ENCODE measurements at places on chromosomes 3 and 15. TPM values are rescaled to one million over a fixed set of nuclear protein-coding genes. Genes with fewer than 3 reads are reported as not detected.

- DNase-seq, result no peak
Observed at GRCh38 chr3:162130582-162130981, 634.0 kb downstream of the OTOL1 start.

The ANKRD34C gene
- not detected for total RNA-seq

The CEMIP gene
- not detected for total RNA-seq

GRCh38 chr15:64842986-64843561, 1.4 kb downstream of the PLEKHO2 start:
- DNase-seq, result no peak

DNA sequence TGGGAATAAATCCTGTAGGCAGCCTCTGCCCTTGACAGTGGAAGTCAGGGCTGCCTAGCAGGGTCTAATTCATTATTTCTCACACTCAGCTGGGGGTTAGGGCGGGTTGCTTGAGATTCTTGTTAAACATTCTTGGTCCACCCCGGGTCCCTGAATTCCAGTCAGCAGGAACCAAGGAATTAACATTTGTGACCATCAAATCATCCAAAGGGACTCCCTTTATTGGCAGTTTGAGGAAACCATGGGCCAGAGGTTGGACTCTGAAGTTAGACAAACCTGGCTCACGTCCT, 122.8 kb downstream of the EEFSEC start:
- no peak for DNase-seq

GRCh38 chr3:487614-488013, 291.1 kb downstream of the CHL1 start:
- DNase-seq, result no peak

- DNase-seq, result no peak
Observed at GRCh38 chr15:41777421-41777973, 3.2 kb downstream of the MAPKBP1 start.

GRCh38 chr15:79179108-79179561, 88.6 kb upstream of the RASGRF1 start:
- DNase-seq, result no peak

The CYP1A2 gene
- total RNA-seq, result not detected

The STX19 gene
- not detected for total RNA-seq

DNA sequence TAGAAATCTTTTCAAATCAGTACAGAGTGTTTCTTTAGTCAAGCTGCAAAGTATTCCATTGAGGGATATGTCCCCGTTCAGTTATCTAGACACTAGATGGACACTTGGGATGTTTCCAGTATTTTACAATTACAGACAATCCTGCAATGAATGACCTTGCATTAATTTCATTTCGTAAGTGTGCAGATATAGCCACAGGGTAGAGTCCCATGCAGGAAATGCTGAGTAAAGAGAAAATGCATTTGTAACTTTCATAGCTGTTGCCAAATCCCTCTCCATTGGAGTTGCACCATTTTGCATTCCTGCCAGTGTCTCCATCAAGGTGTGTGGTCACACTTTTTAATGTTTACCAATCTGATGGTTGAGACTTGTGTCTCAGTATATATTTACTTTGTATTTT, 92.5 kb downstream of the LIPC start:
- DNase-seq, result no peak

Measured in T-cell (primary cell).